ENCODE measurements at places on chromosomes 16 and 17.

DNA sequence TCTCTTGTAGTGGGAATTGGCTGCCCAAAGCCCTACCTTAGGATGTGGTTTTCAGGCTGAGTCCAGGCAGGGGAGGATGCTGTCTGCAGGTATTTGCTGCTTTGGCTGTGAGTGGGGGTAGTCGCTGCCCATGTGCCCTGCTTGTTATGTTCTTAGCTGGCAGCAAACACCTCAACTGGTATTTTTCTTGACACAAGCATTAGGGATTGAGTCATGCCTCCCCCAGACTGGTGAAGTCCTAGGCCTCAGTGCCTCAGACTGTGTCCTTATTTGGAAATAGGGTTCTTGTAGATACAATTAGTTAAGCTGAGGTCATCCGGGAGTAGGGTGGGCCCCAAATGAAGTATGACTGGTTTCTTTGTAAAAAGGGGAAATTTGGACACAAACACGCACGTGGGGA lies 808.3 kb upstream of the EEF2KMT start:
- no peak for DNase-seq

DNA sequence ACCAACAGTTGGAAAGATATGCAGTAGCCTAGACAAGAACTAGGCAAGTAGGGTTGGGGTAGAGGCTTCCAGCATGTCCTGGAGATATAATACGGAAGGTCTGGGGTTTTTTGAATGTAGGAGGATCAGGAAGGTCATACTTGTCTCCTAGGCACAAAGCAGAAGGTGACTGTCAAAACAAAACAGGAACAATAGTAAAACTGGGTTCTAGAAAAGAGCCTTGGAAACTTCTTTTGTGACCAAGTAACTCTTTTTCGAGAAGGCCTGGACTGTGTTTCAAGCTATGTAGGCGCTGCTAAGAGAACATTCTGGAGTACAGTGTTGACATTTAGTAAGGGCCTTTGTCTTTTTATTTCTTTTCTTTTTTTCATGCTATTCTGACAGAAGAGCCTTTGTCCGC lies 26.9 kb upstream of the TENT4B start:
- DNase-seq, result no peak

DNA sequence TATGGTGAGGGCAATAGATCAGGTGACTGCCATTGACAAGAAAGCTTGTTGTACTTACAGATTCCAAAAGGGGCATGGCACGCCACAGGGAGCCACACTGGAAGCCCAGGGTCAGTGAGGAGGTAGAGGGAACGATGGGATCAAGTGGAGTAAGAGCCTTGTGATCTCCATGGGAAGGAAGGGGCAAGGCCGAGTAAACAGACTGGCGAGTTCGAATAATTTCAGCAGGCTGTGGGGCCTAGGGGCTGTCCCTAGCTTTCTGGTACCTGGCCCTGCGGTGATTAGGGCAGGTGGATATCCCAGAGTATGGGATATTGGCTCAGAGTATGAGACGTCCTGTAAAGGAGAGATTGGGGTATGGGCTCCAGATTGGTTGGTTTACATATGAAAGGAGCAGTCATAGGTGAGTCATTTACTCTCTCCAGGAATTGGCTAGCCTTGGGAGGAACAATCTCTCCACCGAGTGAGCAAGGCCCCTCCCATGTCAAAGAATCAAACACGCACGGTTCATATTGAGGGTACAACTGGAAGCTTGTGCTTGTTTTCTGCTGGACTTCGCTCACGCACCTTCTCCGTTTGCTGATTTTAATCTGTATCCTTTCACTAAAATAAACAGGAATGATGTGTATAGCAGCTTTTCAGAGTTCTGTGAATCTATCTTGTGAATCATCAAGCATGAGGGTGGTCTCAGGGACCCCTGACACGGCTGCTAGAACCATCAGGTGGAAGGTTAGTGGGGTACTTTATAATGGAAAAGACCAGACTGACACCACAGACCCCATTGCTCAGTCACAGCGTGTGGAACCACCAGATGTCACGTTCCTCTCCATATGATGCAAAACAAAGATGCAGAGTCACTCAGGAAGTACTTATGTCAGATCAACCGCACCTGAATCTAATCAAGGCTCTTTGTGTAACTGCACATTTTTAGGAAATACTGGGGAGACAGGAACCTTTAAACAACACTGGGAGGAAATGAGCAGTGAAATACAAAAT lies 27.9 kb downstream of the GABARAPL2 start:
- no peak for DNase-seq

- no peak for DNase-seq
Observed at GRCh38 chr17:61468263-61468907, 16.2 kb downstream of the TBX4 start.

DNA sequence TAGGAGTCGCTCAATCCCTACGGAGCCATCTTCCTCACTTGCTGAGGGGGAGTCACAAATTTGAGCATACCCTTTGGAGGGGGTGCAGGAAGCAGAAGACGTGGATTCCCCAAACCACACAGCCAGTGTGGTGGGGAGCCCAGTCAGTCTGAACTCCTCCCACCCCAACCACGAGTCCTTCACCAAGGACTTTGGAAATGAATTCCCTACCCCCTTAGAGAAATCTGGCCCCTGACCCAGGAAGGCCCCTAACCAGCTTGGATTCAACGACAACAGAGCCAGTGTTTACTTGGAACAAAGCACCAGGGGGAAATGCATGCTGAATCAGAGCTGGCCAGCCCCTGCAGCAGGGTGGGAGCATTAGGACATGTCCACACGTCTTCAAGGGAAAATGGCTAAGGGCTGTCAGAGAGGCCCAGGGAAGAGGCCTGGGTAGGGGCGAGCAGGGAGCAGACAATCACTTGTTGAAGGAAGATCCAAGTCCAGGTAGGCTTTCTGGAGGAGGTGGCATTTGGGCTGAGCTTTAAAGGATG lies 5.5 kb upstream of the TMEM92 start:
- no peak for DNase-seq

DNA sequence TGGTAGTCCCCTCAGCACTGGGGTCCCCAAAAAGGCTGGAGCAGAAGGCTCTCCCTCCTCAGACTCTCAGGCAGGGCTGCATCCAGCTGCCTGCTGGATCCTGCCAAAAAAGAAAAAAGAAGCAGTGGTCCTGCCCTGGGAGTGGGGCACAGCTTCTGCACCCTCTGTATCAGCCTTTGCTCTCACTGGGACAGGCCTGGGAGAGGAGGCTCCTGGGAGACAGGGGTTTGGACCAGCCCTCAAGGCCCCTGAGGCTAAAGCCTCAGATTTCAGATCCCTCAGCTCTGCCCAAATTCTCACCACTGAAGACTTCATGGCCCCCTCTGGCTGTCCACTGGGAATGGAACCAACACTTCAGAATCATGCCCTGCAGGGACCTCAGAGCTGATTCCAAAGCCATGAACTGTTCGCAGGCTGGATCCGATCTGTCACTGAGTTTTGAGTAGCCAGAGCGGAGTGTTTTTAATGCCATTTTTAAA lies 96.9 kb downstream of the C16orf78 start:
- DNase-seq, result no peak

GRCh38 chr16:23365602-23366240 lies 63.6 kb downstream of the SCNN1B start:
- peak; percentile 13 for DNase-seq

DNA sequence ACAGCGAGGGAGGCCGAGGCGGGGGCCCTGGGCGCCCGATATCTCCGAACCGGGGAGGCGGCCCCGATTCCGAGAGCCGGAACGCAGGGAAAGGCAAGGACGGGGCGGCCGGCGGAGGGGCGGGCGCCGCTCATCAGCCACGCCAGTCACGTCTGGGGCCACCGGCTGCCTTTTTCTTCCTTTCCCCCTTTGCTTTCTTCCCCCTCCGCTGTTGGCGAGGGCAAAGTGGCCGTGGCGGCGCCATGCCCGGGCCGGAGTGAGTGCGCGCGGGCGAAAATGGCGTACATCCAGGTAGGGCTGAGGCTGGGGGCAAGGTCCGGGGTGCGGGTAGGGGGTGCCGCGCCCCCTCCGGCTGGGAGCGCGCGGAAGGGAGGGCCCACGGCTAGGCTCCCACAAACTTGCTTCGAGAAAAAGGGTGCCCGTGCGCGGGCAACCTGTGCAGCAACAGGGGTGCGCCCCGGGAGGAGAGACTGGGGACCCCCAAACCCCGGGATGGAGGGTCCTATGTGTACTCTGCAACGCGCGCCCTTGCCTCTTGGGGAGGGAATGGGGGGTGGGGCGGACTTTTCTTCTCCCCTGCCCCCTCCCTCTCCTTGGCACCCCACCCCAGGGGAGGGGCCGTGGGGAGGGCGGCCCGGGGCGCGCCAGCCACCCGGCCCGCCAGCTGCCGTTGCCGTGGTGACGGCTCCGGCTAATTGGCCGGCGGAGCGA lies 486 bp downstream of the SYT17 start:
- DNase-seq, result no peak

DNA sequence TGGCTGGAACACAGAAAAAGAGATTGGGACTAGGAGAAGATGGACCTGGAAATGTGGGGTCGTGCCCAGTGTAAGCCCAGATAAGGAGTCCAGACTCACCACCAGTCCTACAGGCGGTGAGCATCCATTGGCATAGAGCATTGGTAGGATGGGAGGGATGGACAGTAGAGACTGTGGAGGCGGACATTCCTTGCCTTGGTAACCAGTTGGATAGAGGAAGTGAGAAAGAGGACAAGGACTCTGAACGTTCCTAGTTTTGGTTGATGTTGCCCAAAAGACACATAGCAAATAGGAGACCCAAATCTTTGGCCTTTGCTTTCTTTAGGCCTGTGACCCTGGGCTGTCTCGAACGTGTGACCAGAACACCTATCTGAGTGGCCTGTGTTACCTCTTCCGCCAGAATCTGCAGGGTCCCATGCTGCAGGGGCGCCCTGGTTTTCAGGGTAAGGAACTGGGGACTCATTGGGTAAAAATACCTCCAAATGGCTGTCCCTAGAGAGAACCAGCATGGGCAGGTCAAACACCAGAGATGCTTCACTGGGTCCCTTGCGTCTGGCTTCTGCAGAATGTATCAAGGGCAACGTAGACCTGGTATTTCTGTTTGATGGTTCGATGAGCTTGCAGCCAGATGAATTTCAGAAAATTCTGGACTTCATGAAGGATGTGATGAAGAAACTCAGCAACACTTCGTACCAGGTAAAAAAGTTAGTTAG lies 6.4 kb downstream of the ITGAL start:
- DNase-seq, result no peak

- DNase-seq, result no peak
Observed at GRCh38 chr16:89759746-89760340, 38.5 kb downstream of the ZNF276 start.

DNA sequence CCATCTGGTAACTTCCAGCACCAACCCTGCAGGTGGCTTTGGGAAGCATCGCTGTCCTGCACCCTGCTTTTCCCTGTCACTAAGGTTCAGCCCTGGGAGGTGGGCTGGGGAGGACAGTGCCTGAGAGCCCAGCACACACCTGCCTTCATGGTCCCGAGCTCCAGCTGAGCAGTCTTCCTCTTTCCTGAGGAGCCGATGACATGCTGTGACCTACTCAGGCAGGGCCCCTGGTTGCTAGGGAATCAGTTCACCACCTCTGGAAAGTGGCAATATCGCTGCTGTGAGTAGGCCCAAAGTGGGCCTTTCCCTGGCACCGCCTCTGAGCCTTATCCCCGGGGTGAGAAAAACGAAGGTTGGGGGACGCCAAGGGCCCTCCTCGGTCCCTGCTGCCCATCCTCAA lies 17.9 kb downstream of the ST3GAL2 start:
- no peak for DNase-seq

GRCh38 chr16:85374571-85374872 lies 238.6 kb upstream of the GSE1 start:
- no peak for DNase-seq

DNA sequence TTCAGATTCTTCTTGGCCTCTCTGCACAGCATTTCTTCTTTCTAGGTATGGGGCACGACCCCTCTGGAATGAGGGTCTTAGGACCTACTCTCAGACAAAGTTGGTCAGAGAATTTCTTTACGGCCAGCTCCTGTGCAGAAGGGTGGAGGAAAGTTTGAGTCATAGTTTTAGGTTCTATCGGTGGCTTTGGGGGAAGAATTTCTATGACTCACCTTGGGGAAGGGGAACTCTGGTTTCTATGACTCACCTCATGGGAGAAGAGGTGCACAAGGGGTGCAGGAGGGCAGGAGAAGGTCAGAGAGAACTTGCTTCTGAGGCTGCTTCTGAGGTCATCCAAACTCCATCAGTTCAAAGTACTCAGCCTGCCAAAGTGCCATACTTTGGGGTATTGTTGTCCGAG lies 2.5 kb upstream of the ABCC12 start:
- peak; percentile 67 for DNase-seq

GRCh38 chr17:12505866-12506265 lies 159.8 kb upstream of the MYOCD start:
- no peak for DNase-seq

GRCh38 chr17:33751702-33752065 lies 458.6 kb upstream of the ASIC2 start:
- no peak for DNase-seq

GRCh38 chr17:45131616-45132319 lies 547 bp downstream of the PLCD3 start:
- peak; percentile 64 for DNase-seq

DNA sequence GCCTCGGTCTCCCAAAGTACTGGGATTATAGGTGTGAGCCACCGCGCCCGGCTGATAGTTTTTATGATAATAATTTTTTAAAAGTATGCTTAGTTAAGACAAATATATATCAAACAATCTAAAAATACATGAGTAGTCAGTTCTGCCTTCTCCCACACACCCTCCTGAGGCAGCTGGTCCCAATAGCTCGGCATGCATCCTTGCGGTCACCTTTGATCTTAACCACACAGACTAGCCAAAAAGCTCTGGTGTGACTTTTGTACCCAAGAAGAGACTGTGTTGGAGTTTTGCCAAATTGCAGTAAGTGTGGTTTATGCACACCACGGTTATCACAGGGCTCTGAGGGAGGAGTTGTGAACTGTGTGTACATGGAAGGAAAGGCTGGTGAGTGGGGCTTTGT lies 25.6 kb downstream of the ATP6V0A1 start:
- DNase-seq, result peak; percentile 88

DNA sequence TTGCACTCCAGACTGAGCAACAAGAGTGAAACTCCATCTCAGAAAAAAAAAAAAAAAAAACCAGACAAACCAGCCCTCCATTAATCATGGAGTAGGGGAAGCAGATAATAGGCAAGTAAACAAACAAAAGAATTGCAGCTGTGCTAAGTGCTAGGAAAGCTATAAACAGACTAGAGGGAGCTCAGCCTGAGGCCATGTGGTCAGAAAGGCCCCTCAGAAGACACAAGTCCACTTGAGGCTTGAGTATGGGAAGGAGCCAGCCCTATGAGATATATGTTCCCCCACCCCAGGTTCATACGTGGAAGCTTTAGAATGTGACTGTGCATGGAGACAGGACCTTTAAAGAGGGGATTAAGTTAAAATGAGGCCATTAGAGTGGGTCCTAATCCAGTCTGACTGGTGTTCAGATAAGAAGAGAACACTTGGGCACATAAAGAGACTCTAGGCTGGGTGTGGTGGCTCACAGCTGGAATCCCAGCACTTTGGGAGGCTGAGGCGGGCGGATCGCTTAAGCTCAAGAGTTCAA lies 132.6 kb upstream of the NOL11 start:
- DNase-seq, result no peak

- no peak for DNase-seq
Observed at GRCh38 chr16:67177743-67178699, 5.7 kb downstream of the MATCAP1 start.
